ENCODE measurements at places on chromosomes 5 and 9.

- DNase-seq = no peak
Measured at GRCh38 chr5:76207120-76207519, 123.9 kb downstream of the SV2C start.

DNA sequence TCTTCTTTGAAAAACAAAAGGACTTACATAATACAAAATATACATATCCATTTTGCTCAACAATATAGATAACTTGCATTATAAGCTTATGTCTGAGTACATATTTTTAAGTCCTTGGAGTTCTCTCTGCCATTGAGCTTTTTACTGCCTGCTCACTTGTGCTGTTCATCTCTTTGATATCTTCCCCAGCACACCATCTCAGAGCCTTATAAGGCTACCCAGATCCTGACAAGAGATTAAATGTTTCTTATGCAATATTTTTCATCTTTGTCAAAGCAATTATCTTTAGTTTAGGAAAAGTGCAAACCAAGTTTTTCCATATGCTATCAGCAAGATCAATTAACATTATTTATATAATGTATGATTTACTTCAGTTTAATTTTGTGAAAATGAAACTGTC is 60.7 kb upstream of the ITGA1 start:
- DNase-seq = no peak

DNA sequence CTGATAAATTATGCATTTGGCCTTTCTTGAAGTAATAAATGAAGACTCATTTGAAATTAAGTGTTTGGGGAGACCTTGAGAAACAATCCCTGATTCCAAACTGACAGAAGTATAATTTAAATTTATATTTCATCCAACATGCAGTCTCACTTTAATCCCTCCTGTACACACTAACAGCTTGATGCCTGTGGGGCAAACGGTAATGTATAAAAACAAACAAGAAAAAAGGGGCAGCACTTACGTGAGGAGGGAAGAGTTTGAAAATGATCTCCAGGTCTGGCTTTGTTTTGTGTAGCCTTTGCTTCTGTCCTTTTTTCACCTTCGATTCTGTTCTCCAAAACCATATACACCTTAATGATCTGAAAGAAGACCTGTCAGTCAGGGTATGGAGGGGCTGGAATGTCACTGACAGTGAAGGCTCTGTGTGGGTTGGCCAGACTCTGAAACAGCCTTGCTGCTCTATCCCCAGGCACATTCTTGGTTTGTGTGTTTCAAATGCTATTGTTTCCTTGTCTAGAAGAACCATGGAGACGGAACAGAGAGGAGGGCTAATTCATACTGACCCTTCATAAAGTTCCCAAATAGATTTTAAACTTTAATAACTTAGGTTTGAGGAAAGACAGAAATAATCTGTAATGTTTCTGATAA is 338.2 kb upstream of the WWC1 start:
- no peak for DNase-seq

GRCh38 chr9:32376285-32376684 is 8.2 kb upstream of the ACO1 start:
- no peak for DNase-seq

GRCh38 chr5:9244417-9244816 is 301.5 kb downstream of the SEMA5A start:
- no peak for DNase-seq

- no peak for DNase-seq
Measured at GRCh38 chr9:92641092-92641809, 28.7 kb downstream of the IPPK start.

- no peak for DNase-seq
Measured at GRCh38 chr5:134133995-134134541, 19.6 kb downstream of the TCF7 start.

DNA sequence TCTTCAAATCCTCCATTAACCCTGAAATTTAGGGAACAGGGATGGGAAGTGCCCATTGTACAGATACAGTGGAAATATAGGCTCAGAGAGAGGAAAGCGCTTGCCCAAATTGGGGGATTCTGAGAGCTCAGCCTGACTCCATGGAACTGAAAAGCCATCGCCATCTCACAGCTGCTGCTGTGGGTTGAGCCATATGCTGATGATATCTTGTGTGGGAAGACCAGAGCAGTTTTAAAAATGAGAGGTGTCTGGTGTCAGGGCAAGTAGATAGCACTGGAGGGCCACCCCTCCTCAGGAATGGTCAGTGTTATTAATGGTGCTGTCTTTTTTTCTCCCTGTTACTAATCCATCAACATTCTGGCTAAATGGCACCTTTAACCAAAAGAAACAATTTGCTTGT is 50.9 kb upstream of the C5orf58 start:
- no peak for DNase-seq

All from T1000 (cell line).